Left ventricle myocardium superior (tissue), 1 donor: ENCODE measurements at places on chromosomes 1 and 21.

DNA sequence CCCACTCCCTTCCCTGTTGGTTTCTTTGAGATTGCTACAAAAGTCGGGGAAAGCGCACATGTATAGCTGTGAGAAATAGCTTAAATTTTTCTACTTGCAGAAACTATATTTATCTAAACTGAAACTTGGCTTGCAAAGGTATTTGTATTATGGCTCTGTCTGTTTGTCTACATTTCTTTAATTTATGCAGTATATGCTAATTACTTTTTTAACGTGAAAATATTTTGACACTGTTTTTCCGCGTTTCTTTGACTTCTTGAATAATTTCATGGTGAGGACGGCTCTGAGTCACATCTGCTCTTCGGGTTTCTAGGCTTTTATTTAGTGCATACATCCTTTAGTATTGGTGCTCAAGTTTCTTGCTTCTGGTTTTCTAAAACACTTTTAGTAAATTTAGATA is 182.1 kb upstream of the ZRANB2 start:
- DNase-seq: no peak

DNA sequence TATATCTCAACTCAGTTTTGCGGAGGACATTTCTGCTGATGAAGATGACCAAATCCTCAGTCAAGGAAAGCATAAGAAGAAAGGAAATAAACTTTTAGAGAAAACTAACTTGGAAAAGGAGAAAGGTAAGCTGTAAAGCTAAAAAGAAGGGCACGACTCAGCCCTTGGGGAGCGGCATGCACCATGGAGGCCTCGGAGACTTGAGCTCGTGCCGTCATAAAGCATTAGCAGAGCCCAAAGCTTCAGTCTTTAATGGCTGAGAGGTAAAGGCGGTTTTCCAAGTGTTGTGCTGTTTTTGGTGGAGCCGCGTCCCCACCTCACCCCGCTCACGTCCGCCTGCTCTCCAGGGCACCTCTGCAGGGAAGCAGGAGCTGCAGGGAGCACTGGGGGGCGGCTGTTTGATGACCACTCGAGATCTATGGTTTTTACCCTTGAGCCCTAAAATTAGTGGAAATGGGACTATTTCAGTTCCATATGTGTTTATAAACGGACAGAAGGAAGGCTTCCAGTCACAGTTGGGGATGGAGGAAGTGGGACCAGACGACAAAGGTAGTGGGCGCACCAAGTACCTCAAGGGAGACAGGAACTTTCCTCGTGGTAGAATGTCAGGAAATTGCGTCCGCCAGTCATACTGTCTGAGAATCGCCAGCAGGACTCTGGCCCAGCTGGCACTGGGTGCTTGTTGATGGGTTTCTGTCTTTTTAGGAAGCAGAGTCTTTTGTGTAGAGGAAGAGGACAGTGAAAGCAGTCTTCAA is 27.6 kb downstream of the RRP1B start:
- no peak for DNase-seq

- DNase-seq: no peak
These were observed 524.5 kb downstream of the MATN1 start for GRCh38 chr1:30198795-30199403.

- no peak for DNase-seq
These were observed 1.1 kb downstream of the VANGL2 start for GRCh38 chr1:160401487-160401805.

- no peak for DNase-seq
These were observed 83.3 kb downstream of the FNBP1L start for GRCh38 chr1:93531193-93531592.

- no peak for DNase-seq
These were observed 29.6 kb downstream of the SETD4 start for GRCh38 chr21:36030581-36031189.

- DNase-seq: no peak
These were observed 333.4 kb downstream of the CHRM3 start for GRCh38 chr1:239719642-239720258.

- DNase-seq: peak; percentile 88
These were observed 70.3 kb upstream of the SERBP1 start for GRCh38 chr1:67500413-67500959.

GRCh38 chr1:3012456-3013291 is 8.6 kb upstream of the ACTRT2 start:
- DNase-seq: peak; percentile 81

DNA sequence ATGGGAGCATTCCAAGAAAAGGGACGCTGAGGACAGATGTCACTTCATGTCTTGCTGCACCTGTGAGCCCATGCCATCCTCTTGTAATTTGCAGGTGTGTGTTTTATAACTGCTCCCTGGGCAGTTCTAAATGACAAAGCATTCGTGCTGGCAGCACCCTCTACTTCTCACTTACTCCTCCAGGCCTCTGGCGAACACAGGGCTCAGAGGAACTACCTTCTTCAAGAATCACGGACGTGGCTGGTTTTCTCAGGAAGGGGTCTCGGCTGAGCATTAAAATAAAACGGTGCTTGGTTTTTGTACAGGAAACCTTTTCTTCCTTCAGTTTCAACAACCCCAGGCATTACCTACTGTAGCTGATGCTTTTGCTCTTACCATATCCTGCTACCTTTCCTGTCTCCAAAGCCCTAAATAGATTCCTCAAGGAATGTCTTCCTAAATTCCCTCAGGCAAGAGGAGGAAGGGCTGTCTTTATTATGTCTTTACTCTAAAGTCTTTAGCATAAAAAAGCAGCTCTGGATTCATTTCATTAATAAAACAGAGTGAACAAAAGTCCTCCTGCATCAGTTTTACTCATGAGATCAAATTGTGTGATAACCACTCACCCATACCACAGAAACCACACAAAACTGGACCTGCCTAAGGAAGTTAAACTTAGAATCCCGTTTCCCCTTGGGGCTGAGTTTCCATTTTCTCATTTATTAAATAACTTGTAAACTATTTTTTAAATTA is 79.0 kb upstream of the MAP10 start:
- no peak for DNase-seq

- no peak for DNase-seq
These were observed 126.7 kb downstream of the SIM2 start for GRCh38 chr21:36825658-36826057.

DNA sequence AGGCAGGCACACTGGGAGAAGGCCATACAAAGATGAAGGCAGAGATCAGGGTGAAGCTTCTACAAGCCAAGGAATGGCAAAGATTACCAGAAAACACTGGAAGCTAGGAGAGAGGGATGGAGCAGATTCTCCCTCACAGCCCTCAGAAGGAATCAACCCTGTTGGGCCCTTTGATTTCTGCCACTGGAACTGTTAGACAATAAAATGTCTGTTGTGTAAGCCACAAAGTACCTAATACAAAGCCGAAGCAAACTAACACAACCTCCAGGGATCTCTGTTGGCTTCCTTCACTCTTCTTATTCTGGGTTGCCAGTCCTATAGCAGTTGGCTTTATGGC is 1.7 kb upstream of the PLA2G2A start:
- no peak for DNase-seq

DNA sequence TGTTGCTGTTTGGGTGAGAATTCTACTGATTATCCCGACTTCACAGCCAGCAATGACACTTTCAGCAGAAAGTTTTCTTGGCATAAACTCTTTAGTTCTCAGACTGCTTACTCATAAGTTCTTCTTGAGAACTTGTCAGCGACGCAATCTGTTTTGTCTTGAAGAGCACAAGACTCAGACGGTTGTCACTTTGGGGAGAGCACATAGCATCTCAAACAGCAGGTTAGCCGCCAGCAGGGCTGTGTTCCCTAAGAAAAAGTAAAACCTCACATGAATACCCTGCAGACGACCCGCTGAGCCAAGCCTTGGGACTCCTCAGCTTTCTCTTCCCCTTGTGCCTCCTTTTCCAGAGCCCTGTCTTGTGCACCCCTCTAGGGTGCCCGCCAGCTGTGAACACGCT is 11.4 kb downstream of the AGMAT start:
- DNase-seq: no peak
